ENCODE measurements at places on chromosomes 4 and X.

- H3K36me3 ChIP-seq = peaks cover 4% of the 10 kb centered on the region
- H3K27me3 ChIP-seq = no peaks in the 10 kb centered on the region
- H3K4me3 ChIP-seq = no peak overlapping the region
- DNase-seq = no peak
- peaks cover 4% of the 10 kb centered on the region for H3K4me1 ChIP-seq
- no peak overlapping the region for H3K27ac ChIP-seq
Measured at GRCh38 chr4:174316546-174316945, 32.8 kb downstream of the CEP44 start.

DNA sequence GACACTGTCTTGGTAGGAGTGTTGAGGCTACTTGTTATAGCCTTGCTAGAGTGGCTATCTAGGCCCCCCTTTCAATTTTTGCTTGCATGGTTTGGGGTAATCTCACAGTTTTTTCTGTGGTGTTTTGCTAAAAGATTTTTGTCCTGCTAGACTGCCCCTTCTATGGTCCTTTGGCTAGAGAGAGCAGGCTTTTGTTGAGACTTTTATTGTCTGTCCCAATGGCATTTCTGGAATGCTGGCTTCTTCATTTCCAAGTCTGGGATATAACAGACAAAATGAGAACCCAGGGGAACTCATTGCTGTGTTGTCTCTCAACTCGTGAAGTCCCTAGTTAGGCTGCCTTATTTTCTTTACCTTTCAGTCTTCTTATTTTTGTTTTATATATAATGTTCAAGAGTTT lies 160.2 kb upstream of the ZC4H2 start:
- no peak for DNase-seq
- H3K27me3 ChIP-seq = no peaks in the 10 kb centered on the region
- no peak overlapping the region for H3K27ac ChIP-seq

- no peaks in the 10 kb centered on the region for H3K4me1 ChIP-seq
- H3K4me3 ChIP-seq = no peak overlapping the region
- no peaks in the 10 kb centered on the region for H3K36me3 ChIP-seq
- no peaks in the 10 kb centered on the region for H3K27me3 ChIP-seq
- H3K27ac ChIP-seq = no peak overlapping the region
Measured at GRCh38 chr4:127000846-127001245, 631.9 kb upstream of the INTU start.

DNA sequence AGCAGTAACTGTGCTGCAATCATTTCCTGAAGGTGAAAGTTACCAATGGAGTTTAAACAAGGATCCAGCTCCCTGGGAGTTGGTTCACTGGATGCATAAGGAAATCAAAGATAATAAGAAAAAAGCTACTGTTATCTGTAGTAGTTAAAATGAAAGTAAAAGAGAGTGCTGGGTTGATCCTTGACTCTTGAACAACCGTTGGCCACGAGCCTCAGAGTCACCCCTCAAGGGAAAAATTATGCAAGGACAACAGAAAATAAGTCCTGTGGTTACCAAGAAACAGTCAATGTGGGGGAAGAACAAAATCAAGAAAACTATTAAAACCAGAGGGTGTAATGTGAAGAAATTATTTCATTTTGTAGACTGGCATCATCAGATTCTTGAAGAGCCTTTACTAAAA lies 49.7 kb upstream of the DDIT4L start:
- no peak overlapping the region for H3K27ac ChIP-seq
- no peaks in the 10 kb centered on the region for H3K36me3 ChIP-seq
- H3K27me3 ChIP-seq = no peaks in the 10 kb centered on the region
- peaks cover 5% of the 10 kb centered on the region for H3K4me1 ChIP-seq

- no peak overlapping the region for H3K27ac ChIP-seq
- no peaks in the 10 kb centered on the region for H3K36me3 ChIP-seq
- H3K4me1 ChIP-seq = no peaks in the 10 kb centered on the region
- no peak for DNase-seq
- no peak overlapping the region for H3K4me3 ChIP-seq
Measured at GRCh38 chrX:22313766-22314165, 41.1 kb downstream of the CBLL2 start.

Measured in natural killer cell treated with Interleukin-12 subunit alpha and Interleukin-12 subunit beta and Interleukin-15 and Interleukin-18, amount 100 ng/mL, for 72 hours (primary cell).